ENCODE measurements at places on chromosomes 1 and 21. TPM values are rescaled to one million over a fixed set of nuclear protein-coding genes. Genes with fewer than 3 reads are reported as not detected.

The ARHGEF16 gene
- 15.5 TPM for total RNA-seq

The FAM78B gene
- 2.5 TPM for total RNA-seq

The CD52 gene
- 7.6 TPM for total RNA-seq

The EDARADD gene
- total RNA-seq, result 4.6 TPM

The ATAD3C gene
- total RNA-seq, result 5.8 TPM

The SELE gene
- total RNA-seq, result 10.3 TPM

The RGS16 gene
- 3.7 TPM for total RNA-seq

The FLG2 gene
- 0.06 TPM for total RNA-seq

The FCAMR gene
- total RNA-seq, result 6.0 TPM

The LCE6A gene
- total RNA-seq, result not detected

The LEMD1 gene
- total RNA-seq, result 0.88 TPM

The CFHR4 gene
- not detected for total RNA-seq

The VCAM1 gene
- total RNA-seq, result 100 TPM

The RHD gene
- 3.8 TPM for total RNA-seq

The JAM2 gene
- total RNA-seq, result 12.1 TPM

The CLCA1 gene
- not detected for total RNA-seq

The NOS1AP gene
- total RNA-seq, result 5.3 TPM

The SLAMF7 gene
- total RNA-seq, result 0.58 TPM

The TDRD5 gene
- 3.0 TPM for total RNA-seq

The SPRR1B gene
- not detected for total RNA-seq

The CNKSR1 gene
- total RNA-seq, result 7.6 TPM

The HMCN1 gene
- total RNA-seq, result 45.3 TPM

The NIBAN1 gene
- total RNA-seq, result 16.3 TPM

The LDLRAD1 gene
- not detected for total RNA-seq

The RNF186 gene
- total RNA-seq, result 0.18 TPM

The NFIA gene
- total RNA-seq, result 43.3 TPM

The FALEC gene
- not detected for total RNA-seq

The NHLH1 gene
- total RNA-seq, result not detected

The LAD1 gene
- total RNA-seq, result 17.6 TPM

The LRRN2 gene
- total RNA-seq, result 10.2 TPM

The AADACL4 gene
- 0.82 TPM for total RNA-seq

The PDC gene
- not detected for total RNA-seq

The S100A2 gene
- 5.3 TPM for total RNA-seq

The RTCA gene
- 22.9 TPM for total RNA-seq
